ENCODE measurements at places on chromosomes 12 and 14.

DNA sequence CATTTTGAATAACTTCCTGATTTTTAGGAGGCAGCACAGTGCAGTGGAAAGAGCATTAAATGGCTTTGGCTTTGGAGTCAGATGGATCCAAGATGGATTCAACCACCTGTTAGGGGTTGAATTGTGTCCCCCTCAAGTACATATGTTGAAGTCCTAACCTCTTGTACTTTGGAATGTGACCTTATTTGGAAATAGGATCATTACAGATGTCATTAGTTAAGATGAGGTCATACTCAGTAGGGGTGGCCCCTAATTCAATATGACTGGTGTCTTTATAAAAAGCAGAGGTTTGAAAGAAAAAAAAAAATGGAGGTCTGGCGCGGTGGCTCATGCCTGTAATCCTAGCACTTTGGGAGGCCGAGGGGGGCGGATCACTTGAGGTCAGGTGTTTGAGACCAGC, 18.8 kb downstream of the ATP5MC2 start:
- no peak for DNase-seq

GRCh38 chr12:18165889-18166288, 75.9 kb upstream of the RERGL start:
- DNase-seq = no peak

DNA sequence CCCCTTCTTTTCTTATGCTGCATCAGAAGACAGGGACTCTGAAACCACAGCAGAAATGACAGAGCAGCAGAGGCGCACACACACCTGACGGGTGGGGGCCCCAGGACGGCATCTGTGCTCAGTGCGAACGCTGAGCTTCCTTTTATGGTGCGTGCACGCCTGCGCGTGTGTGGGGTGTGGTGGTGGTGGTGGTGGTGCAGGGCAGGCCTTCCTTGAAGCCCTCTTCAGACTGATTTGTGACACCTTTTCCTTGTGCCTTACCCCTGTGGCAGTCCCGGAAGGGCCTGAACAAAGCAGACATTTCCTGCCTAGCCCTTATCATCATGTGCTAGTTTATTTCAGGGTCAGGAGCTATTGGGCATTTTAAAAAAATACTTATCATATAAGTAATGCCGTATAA, 75.7 kb downstream of the TSPAN9 start:
- DNase-seq = no peak

GRCh38 chr14:21300892-21301291, 21.0 kb downstream of the RPGRIP1 start:
- DNase-seq = no peak

DNA sequence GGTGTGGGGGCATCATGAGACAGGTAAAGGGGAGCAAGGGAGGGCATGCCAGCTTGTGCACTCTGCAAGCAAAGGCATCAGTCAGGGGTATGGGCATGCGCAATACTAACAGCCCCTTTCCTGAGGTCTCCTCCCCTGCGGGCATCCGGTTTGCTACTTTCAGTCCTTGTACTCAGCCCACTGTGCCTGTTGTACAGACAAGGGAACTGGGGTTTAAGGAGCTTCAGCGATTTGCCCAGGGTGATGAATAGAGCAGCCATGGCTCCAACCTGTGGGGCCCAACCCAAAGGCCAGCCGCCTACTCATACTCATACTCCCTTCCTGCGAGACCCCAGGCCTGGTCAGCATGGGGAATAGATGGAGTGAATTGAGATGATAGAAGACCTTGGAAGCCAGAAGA, 66.7 kb downstream of the GALNT16 start:
- DNase-seq = no peak

GRCh38 chr14:24990050-24990449, 59.9 kb downstream of the STXBP6 start:
- no peak for DNase-seq

GRCh38 chr14:57389646-57390036, 745 bp upstream of the NAA30 start:
- no peak for DNase-seq

DNA sequence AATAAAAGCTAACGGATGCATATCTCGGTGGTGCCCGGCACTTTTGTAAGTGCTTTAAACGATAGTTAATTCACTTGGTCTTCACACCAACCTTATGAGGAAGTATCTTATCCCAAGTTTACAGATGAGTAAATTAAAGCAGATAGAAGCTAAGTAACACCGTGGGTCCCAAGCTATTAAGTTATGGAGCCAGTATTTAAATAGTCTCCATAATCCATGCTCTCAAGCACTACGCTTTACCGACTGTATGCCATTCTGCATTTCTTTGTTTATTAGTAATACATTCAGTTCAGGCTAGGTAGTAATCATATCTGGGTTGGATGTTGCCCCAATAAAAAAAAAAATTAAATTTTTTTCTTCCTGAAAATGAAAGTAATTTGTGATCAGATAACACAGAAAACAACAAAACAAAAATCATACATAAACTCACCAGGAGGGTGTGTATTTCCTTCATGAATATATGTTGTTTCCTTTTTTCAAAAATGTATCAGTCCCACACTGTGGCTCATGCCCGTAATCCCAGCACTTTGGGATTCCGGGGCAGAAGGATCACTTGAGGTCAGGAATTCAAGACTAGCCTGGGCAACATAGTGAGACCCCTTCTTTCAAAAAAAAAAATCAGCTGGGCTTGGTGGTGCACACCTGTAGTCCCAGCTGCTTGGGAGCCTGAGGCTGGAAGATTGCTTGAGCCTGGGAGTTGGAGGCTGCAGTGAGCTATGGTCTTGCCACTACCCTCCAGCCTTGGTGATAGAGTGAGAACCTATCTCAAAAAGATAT, 1.4 kb upstream of the M6PR start:
- DNase-seq = no peak

DNA sequence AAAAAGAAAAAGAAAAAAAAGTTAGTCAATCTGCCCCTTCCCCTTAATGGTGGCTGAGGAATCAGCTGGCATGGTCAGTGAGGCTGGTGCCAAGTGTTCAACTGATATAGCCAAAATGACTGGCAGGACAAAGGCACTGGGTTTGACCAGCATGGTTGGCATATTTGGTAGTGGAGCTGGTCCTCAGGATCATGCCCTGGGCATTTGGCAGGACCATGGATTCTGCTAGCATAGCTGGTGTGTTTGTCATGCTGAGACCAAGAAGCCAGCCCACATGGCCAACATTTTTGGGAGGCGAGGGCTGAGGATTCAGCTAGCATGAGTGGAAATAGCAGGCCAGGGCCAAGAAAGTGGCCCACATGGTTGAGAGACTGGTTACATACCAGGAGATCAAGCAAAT, 136.5 kb downstream of the FBXL14 start:
- peak; percentile 92 for DNase-seq

DNA sequence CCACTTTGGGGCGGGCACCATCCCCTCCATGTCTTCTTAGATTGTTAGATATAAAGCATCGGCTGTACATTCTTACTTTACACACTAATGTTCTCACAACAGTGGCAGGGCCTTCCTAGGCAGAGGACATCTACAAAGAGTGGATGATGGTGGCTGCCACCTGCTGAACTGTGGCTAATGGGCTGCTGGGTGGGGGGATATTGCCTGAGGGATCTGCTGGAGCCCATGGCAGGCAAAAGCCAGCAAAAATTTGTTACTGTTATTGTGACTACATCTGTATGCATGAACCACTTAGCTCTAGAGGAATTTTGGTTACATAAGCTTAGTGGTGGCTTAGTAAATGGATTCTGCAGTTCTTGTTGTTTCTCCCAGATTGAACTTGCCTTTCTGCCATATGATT, 52.6 kb downstream of the DIP2B start:
- no peak for DNase-seq

GRCh38 chr12:31589904-31590641, 863 bp downstream of the DENND5B start:
- DNase-seq = peak; percentile 71

DNA sequence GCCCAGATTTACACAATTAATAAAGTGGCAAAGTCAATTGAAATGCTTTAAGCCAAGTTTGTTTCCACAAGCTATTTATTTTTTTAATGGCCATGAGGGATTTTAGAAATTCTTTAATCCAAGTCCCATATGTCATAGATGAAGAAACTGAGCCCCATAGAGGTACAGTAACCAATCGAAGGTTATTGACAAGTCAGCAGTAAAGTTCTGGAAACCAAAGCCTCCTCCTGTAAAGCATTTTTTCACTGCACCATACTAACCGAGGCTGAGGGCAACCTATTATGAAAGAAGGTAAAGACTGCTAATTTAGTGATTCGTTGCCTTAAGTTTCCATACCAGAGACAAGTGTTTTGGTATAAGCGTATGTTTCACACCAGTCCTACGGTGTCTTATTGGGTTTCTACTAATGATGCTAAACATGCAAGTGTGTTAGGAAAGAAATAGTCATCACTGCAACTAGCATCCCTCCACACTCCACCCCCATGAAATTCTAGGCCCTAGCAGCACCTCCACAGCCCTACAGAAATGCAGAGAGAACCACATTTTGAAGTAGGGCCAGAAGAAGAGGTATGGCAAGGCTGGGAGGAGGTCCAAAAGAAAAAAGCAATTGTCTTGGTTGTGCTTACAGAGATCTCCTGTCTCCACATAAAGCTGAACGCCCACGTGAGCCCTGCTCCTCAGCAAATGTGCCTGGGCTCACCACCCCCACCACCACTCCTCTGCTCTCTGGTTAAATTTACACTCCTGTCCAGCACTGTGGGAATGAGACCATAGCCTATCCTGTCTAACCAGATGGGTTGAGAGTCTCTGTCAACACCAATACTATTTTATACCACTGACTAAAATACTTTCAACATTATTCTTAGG, 271.1 kb upstream of the G2E3 start:
- no peak for DNase-seq

GRCh38 chr14:36502558-36503508, 17.2 kb downstream of the NKX2-1 start:
- DNase-seq = no peak

- no peak for DNase-seq
These were observed 321.7 kb upstream of the OR4E1 start for GRCh38 chr14:21995332-21995731.

DNA sequence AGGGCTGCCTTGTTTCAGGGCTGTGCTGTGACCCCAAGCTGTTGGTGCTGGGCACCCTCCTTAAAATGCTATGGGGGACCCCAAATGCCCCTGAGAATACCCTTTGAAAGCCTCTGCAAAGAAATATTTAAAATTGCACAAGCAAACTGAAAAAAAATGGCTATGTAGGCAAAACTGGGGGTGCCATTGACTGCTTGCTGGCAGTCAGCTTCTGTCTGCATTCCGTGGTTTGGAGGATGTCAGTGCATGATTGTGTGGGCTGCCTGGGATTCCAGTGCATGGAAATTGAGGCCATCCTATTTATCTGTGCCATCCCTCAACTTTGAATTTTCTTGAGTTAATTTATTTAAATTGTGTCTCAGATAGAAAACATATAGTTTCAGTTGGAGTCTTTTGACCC, 113.7 kb upstream of the RTL1 start:
- DNase-seq = peak; percentile 27

DNA sequence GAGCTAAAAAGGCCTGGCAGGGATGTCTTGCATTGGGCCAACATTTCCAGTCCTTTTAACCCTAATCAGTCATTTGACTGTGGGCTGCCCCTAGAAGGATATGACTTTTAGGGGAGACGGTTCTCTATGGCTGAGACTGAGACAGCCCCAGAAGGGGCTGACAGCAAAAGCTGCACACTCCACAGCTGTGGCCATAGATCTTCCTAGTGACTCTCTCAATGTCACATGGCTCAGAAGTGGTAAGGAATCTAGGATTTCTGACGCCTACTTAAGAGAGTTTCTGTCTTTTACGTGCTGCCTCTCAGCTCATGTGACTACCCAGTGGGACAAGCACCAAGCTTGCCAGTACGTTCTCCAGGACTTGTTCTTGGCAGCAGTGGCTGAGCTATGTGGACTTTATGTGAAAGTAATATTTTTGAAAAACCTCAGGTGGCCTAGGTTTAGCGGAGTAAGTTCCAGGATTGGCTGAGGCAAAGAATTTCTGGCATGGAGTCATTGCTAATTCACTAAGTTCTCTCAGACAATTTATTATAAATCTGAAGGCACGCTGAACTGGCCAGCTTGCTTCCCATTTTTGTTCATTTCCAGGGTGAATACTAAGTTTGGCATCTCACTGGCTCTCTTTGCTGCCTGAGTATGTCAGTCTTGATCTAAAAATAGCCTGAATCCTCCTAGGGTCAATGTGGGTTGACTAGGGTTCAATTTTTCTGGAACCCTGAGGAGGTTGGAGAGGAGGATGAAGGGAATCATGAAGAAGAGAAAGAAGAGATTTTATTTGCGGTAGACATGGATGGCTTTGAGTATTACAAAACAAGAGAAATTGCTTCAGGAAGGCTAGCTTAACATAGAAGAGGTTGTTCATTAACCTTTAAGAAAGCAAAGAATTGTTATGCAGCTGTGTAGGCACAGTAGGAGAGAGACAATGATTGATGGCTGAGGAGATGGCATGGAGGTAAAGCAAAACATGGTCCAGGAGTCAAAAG, 271.8 kb downstream of the AEBP2 start:
- DNase-seq = peak; percentile 91

DNA sequence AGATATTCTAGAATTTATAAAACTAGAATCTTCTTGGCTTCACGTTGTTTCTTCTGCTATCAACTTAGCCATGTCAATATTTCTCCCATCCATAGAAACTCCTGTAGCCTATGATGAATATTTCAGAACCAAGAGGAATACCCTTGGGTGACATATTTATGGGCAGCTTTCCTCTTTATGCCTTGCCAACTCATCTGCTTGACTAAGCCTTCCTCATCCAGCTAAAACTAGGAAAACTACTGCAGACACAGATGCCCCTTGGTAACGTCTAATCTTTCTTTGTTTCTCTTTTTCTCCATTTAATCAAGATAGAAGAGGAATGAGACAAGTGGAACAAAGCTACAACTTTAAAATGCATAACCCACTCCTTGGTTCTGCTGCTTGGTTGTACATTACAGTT, 6.3 kb downstream of the GOLT1B start:
- no peak for DNase-seq

DNA sequence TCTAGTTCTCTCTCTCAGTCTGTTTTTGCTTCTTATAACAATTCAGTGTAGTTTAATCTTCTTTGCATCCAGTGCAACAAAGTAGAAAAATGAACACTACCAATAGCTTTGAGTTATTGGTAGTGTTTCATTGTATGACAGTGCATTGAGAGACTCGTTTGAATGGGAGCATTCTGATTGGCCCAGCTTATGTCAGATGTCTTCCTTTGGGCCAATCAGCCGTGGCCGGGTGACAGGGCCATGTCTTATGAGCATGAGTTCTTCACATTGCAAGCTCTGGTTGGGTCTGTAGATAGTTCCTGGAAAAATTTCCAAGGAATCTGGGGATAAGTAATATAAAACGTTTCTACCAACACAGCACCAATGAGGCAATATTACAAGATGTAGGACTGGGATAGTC, 36.5 kb downstream of the GYS2 start:
- DNase-seq = no peak

DNA sequence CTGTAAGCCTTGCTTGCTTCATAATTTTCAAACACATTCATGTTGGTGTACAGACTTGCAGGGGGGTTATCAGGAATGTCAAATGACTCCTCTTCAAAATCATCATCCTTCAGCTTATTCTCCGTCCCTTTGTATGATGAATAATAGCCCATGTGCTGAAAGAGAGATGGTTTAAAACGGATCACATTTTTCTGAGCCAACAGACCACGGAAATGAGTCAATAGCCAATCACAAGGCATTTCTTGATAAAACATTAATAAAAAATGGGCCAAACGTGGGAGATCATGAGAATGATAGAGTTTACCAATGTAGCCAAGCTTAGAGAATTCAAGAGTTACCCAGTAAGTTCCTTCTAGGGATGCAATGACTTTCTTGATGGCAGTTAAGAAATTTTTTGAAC, 105.5 kb downstream of the NTS start:
- DNase-seq = peak; percentile 24

- DNase-seq = no peak
These were observed 460.7 kb upstream of the ATXN7L3B start for GRCh38 chr12:74076918-74077317.
